ENCODE measurements at places on chromosomes 4 and X.
A peak's percentile ranks its signal among the peaks of the same experiment; 100 is the strongest.

GRCh38 chr4:56370377-56370776 lies 16.9 kb downstream of the AASDH start:
- no peak for DNase-seq

DNA sequence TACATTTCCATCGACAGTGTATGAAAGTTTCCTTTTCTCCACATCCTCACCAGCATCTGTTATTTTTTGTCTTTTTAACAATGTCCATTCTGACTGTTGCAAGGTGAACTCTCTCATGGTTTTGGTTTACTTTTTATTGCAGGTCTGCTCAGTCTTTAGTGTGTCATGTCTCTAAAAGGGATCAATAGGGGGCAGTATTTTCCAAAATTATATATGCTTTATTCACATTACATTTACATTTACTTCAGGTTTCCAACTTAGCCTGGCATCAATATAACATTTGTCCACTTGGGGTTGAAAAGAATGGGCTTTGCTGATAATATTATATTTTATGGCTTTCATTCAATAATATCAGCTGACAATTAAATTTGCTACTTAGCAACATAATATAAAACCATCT lies 265.0 kb upstream of the SLITRK2 start:
- DNase-seq: peak; percentile 0

- DNase-seq: peak; percentile 57
Measured at GRCh38 chrX:70998411-70999027, 67.6 kb upstream of the SLC7A3 start.

- DNase-seq: no peak
Measured at GRCh38 chr4:42910459-42910858, 17.9 kb downstream of the GRXCR1 start.

DNA sequence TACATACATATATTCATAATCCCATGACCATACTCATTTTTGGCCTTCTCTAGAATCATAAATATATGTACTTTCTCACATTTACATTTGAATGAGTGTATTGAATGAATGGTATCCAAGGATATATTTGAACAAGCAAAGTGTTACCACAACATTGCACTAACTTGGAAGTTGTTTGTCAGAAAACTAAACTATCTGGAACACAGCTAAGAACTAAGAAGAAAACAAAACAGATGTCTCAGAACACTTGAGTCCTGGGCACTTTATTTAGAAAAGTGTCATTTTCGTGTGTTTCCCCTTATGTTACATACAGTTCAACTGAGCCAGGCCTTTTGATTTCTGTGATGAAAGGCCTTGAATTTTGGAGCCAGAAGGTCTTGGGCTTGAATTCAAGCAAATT lies 466.7 kb upstream of the FAT1 start:
- no peak for DNase-seq

- peak; percentile 96 for DNase-seq
Measured at GRCh38 chr4:101356928-101357327, 9.6 kb upstream of the PPP3CA start.

- peak; percentile 81 for DNase-seq
Measured at GRCh38 chr4:102500696-102501446, at the start of gene NFKB1. TSS of gene NFKB1 (plus strand) at chr4:102501359. CDS start at chr4:102525519, 24,160 bp downstream.

- DNase-seq: no peak
Measured at GRCh38 chr4:56026596-56026995, 77.9 kb downstream of the CEP135 start.

DNA sequence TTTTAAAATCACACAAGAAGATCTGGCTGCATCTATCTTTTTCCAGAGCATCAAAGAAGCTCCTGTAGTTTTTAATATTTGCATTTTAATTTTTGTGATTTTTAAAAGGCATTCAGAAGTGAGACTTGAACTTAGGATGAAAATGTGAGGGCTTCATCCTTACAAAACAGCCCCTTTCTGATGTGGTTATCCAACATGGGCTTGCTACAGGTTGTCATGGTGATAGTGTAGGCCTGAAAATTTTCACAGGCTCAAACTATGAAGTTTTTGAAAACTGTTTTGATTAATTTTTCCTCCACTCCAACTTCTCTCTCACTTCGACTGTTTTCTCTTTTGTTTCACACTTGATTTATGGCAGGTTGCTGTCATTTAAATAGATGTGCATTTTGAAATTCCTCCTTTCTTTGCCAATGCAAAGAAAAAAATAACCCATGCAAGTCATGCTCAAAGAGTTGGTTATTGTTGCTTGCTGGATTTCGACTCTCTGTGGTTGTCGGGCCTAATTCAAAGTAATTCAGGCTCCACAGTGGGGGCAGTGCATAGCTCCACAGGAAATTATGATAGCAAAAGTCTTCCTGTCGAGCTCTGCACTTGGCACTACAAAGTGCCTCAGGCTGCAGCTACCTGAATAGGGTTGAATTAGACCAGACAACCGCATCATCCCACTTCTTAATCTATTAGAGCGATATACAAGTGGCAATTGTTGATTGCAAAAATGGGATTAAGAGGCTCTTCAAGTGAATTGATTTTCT lies 201.0 kb upstream of the GPR101 start:
- DNase-seq: no peak

- no peak for DNase-seq
Measured at GRCh38 chr4:18733961-18734360, 712.4 kb upstream of the LCORL start.

GRCh38 chr4:25180524-25181131 lies 20.4 kb upstream of the SEPSECS start:
- peak; percentile 50 for DNase-seq

DNA sequence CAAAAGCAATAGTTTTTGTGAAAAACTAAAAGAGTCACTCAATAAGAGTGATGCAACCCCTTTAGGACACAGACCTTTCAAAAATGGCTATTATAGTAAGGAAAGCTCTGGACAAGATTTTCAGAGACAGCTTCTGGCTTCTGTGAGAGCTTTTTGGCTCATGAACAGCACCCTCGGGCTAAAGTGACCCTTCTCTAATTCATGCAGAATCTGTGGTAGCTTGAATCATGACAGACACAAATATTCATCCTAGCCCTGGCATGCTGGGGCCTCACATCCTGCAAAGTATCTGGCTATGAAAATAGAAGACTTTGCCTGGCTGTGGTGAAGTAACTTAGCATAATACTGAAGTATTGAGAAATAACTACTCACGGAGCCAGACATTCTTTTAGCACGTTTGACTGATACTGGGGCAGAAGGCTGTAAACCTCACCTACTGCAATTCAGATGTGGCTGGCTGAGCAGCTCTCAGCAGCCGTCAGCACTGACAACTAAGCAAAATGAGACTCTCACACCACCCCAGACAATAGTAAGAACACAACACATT lies 327.3 kb downstream of the MAPK10 start:
- DNase-seq: peak; percentile 98

DNA sequence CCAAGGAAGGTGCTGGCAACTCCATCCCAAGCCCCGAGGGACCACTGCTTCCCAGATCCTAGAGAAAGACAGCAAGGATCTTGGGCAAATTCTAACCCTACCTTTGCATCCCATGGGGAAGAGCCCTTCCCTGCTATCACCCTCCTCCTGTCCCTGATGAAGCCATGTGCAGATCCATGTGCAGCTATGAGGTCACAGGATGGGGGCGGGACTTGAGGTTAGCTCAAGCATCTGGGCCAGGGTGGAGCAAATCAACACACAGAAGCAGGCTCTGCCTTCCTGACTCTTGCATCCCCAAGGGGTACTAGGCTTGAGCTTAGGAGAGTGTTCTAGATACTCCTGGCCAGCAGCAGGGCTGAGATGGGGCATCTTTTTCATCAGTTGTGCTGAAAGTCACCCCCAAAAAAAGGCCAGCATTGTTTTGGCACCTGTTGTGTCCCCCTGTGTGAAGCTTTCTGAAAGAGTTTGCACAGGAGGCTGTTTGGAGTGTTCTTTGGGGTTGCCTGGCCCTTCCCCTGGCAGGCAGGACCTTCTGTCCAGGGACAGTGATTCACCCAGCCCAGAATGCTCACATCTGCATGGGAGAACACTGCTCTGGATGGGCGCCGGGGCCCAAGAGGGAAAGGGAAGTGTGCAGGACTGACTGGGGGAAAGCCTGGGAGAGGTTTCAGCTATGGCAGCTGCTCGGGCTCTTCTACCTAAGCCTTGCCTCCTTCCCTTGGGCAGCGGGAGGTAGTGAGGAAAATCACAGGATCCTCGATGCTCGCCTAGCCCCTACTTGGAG lies 50.8 kb downstream of the PRPS1 start:
- peak; percentile 69 for DNase-seq

- no peak for DNase-seq
Measured at GRCh38 chrX:37075892-37076595, 67.9 kb downstream of the FAM47C start.

- no peak for DNase-seq
Measured at GRCh38 chr4:150230561-150230960, 152.3 kb downstream of the DCLK2 start.

DNA sequence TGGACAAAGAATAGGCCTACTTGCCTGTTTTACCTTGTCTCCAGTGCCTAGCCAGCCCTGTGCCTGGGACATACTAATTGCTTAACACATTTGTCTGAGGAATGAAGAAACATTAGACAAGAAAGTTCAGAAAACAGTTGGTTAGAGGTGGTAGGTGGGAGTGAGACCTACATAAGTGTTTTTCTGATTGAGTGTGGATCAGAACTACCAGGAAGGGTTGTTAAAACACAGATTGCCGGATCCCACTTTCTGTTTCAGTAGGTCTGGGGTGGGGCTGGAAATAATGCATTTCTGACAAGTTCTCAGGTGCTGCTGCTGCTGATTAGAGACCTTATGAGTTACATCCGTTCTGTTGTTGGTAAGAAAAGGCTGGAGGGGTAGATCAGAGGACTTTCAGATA lies 5.7 kb upstream of the JADE1 start:
- DNase-seq: no peak

DNA sequence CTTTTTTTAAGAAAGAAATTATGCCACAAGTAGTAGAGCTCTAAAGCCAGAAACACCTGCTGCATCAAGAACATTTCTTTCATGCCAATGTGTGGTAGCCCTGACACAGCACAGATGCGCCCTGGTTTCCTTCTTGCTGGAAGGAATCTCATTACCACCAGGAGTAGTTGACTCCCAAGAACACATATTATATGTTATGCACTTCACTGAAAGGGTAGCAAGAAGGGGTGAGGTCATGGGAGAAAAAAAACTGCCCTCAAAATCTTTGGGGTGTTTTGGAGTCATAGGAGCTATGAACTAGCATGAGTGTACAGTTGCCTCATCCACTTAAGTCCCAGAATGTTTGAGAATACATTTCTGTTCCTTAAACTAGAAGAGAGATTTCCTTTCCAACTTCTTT lies 185.8 kb upstream of the C1QTNF7 start:
- no peak for DNase-seq

DNA sequence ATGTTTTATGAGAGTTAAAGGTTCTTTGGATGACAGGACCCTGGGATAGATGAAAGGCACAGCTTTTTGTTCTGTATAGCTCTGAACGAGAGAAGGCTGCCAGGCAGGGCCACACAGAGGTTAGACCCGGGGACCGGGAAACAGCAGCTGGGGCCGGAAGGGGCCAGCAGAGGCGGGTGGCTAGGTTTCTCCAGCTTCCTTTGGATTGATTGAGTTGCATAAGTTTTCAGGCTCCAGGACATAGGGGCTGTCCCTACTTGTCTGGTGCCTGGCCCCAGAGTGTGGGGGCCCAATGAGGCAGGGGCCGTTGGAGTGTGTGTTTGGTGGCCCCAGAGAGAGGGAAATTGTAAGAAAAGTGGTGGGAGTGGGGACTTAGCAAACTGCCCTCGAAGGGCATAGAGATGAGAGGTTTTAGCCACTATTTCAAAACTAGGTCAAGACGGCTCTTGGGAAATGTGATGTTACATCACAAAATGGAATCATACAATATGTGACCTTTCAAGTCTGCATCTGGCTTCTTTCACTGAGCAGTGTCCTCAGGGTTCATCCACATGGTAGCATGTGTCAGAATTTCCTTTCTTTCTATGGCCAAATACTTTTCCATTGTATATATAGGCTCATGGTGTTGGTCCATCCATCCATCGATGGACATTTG lies 3.7 kb downstream of the ZFP92 start:
- DNase-seq: peak; percentile 29

- no peak for DNase-seq
Measured at GRCh38 chrX:120751683-120752082, 121.8 kb upstream of the C1GALT1C1 start.

DNA sequence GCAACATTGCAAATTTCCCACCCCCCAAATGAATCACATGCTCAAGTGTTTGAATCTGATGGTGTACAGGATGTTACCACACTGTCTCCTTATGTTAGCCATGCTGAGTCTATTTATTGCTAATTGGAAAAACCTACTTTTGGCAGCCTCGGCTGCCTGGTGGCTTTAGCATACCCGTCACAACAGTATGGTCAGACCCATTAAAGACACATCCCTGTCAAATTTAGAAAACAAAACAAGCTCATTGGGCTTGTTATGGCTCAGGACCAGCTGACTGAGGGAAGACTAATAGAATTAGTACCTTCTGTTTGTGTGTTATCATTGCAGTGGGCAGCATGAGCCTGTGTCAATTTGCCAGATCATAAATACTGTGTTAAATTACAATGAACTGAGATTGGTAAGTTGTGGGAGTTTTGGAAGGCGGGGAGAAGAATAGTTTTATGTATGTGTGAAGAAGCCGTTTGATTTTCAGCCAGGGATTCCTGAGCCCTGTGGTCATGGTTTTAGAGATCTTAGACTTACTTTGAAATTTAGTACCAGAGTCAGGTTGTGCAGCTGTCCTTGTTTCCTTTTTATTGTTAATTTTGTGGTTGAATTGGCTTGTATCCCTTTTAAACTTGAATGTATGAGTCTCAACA lies 66.8 kb downstream of the POLA1 start:
- DNase-seq: peak; percentile 61

DNA sequence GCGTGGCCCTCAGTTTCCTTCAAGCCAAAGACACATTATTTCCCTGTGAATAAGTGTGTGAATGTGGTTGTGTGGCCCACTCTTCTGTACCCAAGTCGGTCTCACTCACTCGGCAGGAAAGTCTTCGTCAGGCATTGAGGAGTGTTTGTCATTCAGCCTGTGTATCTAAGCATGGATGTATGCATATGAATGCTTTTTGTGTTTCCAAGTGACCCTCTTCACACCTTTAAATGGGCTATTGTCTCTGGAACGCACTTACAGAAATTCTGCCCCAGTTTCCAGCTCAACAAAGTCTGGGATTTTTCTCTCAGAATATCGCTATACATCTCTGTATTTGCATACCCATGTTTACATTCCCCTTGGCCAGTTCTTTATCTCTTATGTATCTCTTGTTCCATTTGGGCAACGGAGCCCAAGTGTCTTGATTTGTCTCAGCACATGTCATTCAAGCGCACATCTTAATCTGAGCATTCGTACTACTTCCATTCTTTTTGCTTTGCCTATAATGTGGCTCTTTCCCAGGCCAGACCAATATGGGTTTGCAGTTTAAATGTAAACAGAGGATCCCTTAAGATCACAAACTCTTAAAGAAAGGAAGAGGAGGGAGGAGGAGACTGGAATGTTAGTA lies 4.8 kb downstream of the BCOR start:
- DNase-seq: no peak

- DNase-seq: peak; percentile 73
Measured at GRCh38 chr4:25767877-25768725, 94.7 kb downstream of the SEL1L3 start.
